ENCODE measurements at places on chromosomes 5 and 9. TPM values are rescaled to one million over a fixed set of nuclear protein-coding genes. Genes with fewer than 3 reads are reported as not detected.

Gene FAXDC2
- 4.2 TPM for total RNA-seq

GRCh38 chr5:1669276-1670155, 130.1 kb downstream of the MRPL36 start:
- no peak for DNase-seq

Gene FRRS1L
- total RNA-seq: not detected

DNA sequence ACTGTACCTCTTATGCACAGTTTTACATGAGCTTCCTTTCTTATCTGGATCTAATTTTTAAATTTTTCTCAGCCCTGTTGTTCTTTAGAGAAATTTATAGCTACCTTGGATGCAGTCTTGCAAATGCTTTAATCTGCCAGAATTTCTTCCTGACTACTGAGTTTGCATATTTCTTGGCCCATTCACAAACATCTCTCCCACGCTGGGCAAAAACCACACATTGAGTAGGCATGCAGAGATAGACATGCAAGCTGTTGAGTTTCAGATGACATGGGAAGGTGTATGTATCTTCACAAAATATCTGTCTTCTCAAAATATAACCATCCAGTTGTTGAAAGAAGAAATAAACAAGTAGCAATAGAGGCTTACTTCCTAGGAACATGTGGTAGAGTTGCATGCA, 101.2 kb downstream of the PARP8 start:
- DNase-seq: no peak

Gene RLN1
- not detected for total RNA-seq

GRCh38 chr9:69748304-69748703, 11.5 kb downstream of the PTAR1 start:
- DNase-seq: no peak

DNA sequence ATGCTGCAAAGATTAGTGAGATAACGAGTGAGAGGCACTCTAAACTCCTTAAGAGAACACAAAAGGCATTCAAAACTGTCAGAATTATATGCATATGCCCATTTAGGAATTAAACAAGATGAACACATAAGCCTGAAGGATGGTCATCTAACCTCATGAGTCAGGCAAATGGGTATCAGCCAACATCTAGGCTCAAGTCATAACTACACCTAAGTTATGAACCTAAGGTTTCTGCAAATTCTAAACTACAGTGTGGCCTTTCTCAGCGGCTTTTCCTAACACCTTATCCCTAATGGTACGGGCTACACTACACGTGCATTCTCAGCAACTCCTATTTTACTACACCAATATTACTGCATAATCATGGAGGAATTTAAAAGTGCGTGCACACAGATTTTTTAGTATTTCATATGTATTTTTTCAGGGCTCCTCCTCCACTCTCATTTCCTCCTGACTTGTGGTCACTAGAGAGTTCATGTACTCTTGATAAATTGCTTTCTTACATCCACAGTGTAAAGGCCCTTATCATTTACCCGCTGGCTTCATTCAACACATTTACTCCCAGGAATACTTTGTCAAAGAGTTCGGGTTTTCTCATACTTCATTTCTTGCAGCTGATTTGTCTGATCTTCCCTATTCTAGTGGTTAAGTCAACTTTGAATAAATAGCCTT, 316.5 kb downstream of the BNC2 start:
- peak; percentile 35 for DNase-seq

DNA sequence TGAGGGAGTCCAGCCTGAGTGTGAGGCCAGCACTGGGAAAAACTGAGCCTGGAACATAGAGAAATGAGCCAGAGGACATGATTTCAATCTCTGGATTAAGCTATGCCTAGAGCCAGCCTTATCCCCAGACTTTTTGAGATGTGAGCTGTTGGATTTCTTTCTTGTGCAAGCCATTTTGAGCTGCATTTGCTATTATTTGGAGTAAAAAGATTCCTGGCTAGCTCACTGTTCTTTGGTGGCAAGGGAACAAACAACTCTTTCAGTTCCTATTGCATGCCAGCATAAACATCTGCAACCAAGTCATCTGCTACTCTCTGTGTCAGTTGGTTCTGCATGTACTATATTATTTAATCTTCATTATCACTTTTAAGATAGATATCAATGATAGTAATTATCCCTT, 70.1 kb upstream of the MAN2A1 start:
- DNase-seq: no peak

- DNase-seq: no peak
Measured at GRCh38 chr9:12054235-12054634, 639.0 kb upstream of the TYRP1 start.

- DNase-seq: no peak
Measured at GRCh38 chr9:92384375-92384774, 20.0 kb downstream of the OGN start.

Gene PFN3
- total RNA-seq: not detected

DNA sequence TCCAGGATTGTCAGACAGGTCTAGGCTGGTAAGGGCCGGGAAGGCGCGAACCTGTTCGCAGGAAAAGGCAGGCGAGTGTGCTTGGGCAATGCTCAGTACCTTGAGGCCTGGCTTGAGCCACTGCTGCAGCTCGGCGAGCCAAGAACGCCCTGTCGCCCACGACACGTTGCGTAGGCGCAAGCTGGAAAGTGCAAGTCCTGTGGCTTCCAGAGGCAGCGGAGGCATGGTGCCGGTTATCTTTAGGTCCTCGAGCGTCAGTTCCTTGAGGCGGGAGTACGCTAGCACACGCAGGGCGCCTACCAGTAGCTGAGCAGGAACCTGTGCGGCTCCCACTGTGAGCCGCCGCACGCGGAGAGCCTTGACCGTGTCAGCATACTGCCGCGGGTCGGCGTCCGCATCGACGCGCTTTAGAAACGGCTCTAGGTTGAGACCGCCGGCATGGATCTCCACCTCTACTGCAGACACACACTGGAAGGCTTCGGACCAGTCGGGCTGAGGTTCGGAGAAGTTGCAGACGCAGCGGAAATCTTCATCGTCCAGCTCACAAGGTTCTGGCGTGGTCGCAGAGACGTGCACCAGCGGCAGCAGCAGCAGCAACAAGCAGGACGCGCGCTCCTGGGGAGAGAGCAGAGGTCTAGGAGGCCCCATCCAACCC, 482 bp downstream of the CD14 start:
- DNase-seq: peak; percentile 55

GRCh38 chr5:15510831-15511230, 10.9 kb downstream of the FBXL7 start:
- no peak for DNase-seq

Gene SLC26A2
- 16.4 TPM for total RNA-seq

DNA sequence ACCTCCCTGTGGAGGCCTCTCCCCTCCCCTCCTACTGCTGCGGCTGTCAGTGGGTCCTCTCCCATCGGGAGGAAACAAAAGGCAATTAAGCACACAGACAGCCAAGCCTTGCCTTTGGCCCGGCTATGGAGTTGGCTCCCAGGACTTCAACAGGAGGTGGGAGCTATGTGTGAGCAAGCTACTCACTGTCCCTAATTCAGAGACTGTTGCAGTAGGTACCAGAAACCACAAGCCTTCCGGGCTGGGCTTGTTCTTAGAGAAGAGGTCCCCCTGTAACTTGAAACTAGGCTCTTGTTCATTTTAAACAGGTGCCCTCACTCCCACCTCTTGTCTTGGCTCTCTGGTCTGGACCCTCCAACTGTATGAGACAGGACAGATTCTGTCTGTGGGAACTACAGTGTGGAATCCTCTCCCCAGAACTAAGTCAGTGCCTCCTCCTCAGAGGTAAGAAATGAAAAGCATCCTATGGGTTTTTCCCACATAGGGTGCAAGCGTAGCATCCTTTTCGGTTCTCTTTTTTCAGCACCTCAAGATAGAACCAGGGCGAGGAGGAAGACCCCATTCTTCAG, 561.1 kb downstream of the EBF1 start:
- no peak for DNase-seq

GRCh38 chr9:121613009-121613752, 38.3 kb upstream of the DAB2IP start:
- DNase-seq: peak; percentile 41

DNA sequence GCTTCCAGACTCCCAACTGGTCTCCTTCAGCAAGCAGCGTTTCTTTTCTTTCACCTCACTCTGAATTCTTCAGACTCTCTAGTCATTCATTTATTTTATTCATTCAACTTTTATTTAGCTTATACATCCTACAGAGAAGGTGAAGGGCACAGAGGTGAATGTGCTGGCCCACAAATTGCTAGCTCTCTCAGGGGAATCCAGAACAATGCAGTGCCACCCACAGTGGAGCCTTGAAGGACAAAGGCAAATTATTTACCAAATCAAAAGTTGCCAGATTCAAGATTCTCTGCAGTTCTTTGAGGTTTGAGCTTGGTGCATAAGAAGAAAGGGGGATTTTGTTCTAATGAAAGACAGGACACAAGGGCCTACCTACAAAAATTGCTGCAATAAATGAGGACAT, 29.7 kb downstream of the GRIA1 start:
- DNase-seq: no peak

Gene CTNND2
- total RNA-seq: not detected

DNA sequence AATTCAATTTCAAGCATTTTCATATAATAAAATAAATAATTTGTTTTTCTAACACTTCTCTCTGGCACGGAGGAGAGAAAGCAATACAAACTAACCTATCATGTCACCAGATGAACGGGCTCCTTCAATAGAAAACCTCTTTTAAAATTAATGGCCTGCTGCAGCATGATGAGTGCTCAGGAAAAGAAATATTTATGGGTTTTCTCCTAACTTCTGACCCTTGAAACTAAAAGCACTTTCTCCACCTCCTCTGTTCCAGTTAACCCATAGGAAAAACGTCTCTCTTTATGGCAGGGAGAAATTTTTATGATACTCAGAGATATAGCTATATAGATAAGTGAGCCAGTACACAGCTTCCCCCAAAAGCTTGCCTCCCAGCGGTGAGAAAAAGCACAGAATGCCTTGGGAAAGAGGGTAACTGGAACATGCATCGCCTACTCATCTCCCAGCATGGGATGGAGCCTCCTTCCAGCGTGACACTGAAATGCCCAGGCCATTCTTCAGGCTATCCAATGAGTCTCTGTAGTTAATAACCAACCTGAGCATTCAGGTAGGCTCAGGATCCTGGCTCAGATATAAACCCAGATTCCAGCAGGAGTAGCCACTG, 963.0 kb upstream of the DMAC1 start:
- no peak for DNase-seq

GRCh38 chr9:2241461-2241835, 226.3 kb downstream of the SMARCA2 start:
- DNase-seq: no peak

Gene PTGER4
- total RNA-seq: 8.7 TPM

DNA sequence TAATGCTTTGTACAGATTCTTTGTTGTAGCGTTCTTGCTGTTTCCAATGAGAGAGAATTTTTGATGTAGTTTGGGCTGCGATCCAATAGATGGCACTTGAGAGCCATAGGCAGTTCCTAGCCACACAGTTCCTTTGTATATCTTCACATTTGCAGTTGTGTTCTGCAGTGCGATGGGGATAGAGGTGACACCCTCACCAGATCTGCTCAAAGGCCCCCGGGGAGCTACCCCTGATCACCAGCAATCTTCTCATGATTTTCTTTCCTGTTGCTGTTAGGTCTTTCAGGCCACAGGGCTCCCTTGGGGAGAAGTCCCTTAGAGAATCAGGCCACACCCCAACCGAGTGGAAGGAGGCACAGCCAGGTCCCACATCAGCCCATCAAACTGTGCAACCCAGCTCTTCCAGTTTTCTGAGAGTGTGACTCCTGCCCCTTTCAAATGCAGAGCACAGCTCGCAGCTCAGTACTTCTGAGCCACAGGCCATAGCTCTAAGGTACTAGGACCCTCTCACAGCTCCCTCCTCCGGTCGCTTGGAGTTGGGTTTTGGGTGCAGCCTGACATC, 353.7 kb downstream of the SLCO4C1 start:
- DNase-seq: no peak

- DNase-seq: no peak
Measured at GRCh38 chr5:39680213-39680612, 255.4 kb upstream of the DAB2 start.

DNA sequence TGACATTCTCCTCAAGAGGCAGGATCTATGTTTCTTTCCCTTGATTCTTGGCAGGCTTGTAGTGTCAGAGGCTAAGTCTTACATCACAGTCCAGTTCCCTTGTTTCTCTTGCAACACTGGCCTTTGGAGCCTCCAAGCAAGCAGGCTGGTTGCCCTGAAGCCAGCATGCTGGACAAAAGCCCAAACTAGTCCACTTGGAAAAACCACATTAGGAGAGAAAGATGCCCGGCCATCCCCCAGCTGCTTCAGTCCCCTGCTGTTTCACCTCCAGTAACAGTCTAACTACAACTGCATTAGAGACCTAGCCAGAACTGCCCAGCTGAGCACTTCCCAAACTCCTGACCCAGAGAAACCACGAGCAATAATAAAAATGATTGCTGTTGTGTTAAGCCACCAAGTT, 87.6 kb downstream of the ADAMTS6 start:
- DNase-seq: peak; percentile 97

GRCh38 chr5:66814146-66814991, 218.2 kb downstream of the MAST4 start:
- peak; percentile 51 for DNase-seq

- DNase-seq: no peak
Measured at GRCh38 chr9:21634951-21635350, 152.8 kb upstream of the IFNE start.

Gene TMOD1
- total RNA-seq: 0.97 TPM

DNA sequence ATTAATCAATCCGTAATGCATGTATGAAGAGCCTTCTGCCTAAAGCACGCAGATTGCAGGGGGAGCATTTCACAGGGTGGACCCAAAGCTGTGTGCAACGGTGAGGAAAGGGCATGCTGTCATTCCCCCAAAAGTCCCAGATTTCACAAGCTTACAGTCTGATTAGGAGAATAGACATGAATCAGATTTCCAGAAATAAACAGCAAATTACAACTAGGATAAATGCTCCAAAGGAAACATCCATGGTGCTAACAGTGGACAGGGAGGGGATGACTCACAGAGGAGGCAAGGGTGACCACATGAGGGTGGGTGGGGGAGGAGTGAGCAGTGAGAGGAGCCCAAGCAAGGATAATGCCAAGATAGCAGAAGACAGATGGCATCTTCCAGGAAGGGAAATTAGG, 258.4 kb upstream of the TAS2R1 start:
- DNase-seq: peak; percentile 70

- DNase-seq: no peak
Measured at GRCh38 chr9:137077758-137078693, 709 bp downstream of the UAP1L1 start.

Gene RAI14
- total RNA-seq: 291 TPM

DNA sequence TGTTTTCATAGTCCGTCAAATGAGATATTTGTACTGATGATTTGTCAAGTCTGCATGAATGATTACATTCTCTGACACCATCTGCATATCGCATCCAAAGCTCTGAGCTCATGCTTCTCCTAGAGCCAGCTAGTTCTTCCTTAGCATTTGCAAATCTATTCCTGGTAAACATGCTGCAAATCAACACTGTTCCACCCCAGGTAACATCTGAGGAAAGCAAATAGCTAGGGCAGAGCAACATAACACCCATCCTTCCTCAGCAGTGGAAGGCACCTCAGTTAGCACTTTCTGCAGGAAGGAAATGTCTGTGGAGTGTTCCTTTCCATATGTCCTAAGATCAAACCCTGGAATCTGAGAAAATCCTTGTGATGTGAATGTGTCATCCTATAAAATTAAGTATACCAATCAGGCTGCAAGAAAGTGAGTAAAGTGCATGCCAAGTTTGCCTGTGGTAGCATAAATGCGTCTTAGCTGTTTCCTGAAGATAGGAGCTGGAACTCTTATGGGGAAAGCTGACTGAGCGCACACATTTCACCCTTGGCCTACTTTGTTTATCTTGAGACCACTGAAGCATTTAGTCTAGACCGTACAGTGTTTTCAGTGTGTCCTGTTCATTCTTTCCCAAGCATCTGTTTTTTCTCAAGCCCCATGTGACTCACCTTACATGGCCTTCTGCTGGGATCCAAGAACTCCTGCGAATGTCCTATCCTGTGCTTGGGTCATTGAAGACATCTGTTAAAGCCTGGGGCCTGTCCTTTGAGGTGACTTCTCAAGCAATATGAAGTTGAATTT, 50.9 kb upstream of the STARD4 start:
- DNase-seq: peak; percentile 100
